SW480 (cell line): ENCODE measurements at places on chromosomes 3 and 15.
A peak's percentile ranks its signal among the peaks of the same experiment; 100 is the strongest.

GRCh38 chr3:173886-174285 lies 22.7 kb upstream of the CHL1 start:
- DNase-seq, result no peak

DNA sequence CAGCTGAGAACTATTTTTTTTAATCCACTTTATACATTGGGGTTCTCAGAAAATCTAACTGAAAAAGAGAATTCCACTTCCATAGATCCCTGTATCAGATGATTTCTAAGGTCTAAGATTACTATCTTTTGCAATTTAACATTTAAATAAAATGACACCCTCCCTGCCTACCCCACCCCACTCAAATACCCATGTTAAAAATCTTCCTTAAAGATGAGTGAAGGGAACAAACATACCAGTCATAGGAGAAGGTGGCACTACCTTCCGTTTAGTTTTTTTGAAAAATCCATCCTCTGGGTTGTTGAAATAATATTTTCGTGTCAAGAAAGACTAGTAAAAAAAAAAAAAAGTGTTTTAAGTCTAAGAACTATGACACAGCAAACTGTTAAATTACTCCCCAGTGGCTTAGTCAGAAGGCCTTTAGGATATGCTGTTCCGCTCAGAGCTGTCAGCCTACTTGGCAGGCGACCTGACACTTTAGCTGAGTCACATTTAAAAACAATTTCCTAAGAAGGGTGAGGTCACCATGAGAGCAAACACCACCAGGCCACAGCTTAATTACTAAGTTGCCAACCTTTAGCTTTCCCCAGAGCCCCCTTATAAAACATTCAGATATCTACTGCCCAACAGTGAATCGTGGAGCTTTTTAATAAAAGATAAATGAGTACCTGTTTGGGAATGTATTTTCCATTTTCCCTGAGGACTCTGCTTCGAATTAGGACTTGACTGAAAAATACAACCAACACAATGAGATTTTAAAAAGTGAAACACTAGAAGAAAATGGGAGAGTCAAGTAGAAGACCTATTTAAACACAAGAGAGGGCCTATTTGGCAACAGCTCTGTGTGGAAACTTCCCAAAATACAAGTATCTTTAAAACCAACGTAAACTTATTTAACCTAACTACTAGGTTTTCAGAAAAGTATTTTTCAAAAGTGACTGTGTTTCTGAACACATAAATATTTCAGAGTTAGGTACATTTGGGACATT lies 9.6 kb downstream of the EMC3 start:
- peak; percentile 56 for DNase-seq

- DNase-seq, result no peak
Observed at GRCh38 chr3:126900859-126901540, 81.9 kb upstream of the PLXNA1 start.

- DNase-seq, result peak; percentile 31
Observed at GRCh38 chr3:168620854-168621253, 525.1 kb upstream of the GOLIM4 start.

- no peak for DNase-seq
Observed at GRCh38 chr15:61155741-61156700, 73.1 kb downstream of the RORA start.

DNA sequence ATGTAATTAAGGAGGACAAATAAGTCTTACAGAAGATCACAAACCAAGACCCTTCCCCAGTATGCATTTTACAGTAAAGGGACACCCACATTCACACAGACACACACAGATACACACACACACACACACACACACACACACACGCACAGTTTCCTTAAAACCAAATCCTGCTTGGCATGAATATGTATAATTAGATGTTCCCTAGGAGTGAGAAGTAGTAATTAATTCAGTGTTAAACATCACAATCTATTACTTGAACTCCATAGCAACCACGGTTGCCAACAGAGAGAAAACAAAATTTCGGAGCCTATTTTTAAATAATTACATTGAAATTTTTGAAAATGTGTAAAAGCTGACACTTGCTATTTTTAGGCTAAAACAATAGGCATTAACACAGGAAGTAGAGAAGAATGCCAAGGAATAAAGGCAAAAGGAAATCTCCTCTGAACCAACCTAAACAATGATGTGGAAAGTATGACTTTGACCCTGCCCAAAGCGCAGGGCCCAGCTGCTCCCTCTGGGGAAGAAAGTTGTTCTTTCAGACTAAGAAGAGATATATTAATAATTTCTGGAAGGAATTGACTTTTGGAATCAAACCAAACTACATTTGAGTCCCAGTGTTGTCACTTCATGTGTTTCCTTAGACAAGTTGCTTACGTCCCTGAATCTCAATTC lies 215.3 kb downstream of the CPNE4 start:
- no peak for DNase-seq

DNA sequence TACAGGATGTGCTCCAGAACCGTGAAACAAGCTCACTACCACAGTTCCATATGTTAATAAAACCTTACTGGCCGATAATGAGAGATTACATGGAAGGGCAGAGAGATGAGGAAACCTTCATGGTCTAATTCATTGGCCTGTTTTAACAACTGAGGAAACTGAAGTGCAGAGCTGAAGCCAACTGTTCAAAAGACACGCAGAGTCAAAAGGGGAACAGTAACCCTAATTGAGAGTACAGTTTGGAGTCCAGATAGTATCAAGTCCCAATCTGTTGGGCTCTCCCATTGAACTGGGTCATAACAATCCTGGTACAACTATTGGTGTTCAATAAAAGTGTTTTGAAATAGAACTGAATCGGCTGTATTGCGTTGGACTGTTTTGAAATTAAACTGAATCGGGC lies 69.6 kb downstream of the SLC12A8 start:
- no peak for DNase-seq

GRCh38 chr15:86837294-86838061 lies 757.8 kb downstream of the AGBL1 start:
- no peak for DNase-seq
